Prostate gland (tissue), 2 donors: ENCODE measurements at places on chromosomes 5 and 9. TPM values are rescaled to one million over a fixed set of nuclear protein-coding genes. Genes with fewer than 3 reads are reported as not detected.

PDCD1LG2 gene
- total RNA-seq = 1.4 TPM

PCDHB11 gene
- 2.6 TPM for total RNA-seq

TERT gene
- total RNA-seq = 3.6 TPM

REEP2 gene
- 4.1 TPM for total RNA-seq

ZBTB43 gene
- total RNA-seq = 30.0 TPM

MCC gene
- 54.1 TPM for total RNA-seq

DNA sequence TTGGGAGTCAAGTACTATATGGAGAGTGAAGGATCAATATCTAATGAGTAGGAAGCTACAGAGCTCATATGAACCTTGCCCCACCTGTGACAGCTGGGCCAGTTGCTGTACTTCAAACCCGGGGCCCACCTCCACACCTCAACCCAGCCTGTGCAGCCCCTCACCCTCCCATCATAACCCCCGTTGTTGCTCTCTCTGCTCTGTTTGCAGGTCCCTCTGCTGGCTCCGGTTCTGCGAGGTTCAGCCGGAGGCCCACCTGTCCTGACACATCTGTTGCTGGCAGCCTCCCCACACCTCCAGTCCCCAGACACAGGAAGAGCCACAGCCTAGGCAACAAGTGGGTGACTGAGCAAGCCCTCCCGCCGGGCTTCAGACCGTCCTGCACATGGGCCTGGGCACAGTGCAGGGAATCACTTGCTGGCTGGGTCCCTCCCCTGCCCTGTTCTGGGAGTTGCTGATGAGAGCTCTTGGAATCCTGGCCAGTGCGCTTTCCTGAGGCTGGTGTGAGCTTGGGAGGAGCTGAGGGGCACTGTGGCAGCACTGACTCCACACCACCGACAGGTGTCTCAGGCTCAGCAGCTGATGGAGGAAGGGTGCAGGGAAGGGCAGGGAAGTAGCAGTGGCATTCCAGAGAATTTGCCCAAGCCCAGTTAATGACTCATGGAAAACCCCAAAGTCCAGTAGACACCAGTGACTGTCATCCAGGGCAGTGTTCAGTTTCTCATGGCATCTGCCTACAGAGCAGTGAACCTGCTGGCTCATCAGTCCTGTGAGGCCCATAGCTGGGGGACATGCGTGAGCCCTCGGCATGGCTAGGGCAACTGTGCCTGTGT lies 69.5 kb upstream of the GARNL3 start:
- no peak overlapping the region for H3K4me3 ChIP-seq
- H3K4me1 ChIP-seq = no peaks in the 10 kb centered on the region
- DNase-seq = no peak
- H3K27me3 ChIP-seq = no peaks in the 10 kb centered on the region
- no peak overlapping the region for H3K27ac ChIP-seq
- no peaks in the 10 kb centered on the region for H3K36me3 ChIP-seq

- H3K4me3 ChIP-seq = no peak overlapping the region
- no peak overlapping the region for H3K27ac ChIP-seq
- no peak for DNase-seq
- H3K36me3 ChIP-seq = no peaks in the 10 kb centered on the region
- no peaks in the 10 kb centered on the region for H3K27me3 ChIP-seq
Measured at GRCh38 chr5:68053202-68053601, 162.4 kb upstream of the PIK3R1 start.

- no peak overlapping the region for H3K27ac ChIP-seq
- H3K4me1 ChIP-seq = no peaks in the 10 kb centered on the region
- H3K27me3 ChIP-seq = no peaks in the 10 kb centered on the region
- H3K4me3 ChIP-seq = no peak overlapping the region
- no peak for DNase-seq
- H3K36me3 ChIP-seq = no peaks in the 10 kb centered on the region
Measured at GRCh38 chr9:118554987-118555386, 814.2 kb downstream of the BRINP1 start.

DNA sequence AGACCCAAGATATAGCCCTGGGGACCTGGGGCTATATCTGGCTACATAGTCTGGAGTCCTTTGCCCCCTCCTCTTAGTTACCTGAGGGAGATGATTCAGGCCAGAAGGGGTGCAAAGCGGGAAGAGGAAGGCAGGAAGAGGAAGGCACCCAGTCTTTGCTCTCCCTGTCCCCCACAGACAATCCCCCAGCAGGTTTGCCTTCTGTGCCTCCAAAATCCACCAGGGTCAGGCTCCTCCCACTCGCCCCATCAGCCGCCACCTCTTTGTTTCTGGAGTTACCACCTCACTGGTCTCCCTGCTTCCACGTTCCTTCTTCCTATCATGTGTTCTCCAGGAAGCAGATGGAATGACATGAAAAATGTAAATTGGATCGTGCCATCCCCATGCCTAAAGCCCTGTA lies 31.2 kb upstream of the FABP6 start:
- no peaks in the 10 kb centered on the region for H3K4me1 ChIP-seq
- no peak overlapping the region for H3K4me3 ChIP-seq
- no peaks in the 10 kb centered on the region for H3K36me3 ChIP-seq

DNA sequence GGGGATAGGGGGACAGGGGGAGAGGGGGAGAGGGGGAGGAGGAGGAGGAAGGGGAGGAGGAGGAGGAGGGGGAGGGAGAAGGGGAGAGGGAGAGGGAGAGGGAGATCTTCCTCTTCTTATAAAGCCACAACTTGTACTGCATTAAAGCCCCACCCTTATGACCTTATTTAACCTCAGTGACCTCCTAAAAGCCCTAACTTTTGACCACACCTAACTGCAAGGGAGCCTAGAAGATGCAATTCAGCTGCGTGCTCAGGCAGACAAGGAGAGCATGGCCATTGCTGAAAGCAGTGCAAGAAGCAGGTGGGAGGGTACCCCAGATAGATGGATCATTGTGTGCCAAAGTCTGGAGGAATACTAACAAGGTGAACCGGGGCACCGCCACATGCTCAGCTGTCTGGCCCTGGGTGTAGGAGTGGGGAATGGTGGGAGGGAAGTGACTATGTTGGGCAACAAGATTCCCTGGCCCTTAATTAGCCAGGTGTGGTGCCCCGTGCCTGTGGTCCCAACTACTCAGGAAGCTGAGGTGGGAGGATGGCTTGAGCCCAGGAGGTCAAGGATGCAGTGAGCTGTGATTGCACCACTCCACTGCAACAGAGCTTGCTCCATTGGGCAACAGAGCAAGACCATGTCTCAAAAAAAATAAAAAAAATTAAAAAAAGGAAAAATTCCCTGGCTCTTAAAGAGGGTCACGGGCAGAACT lies 125.4 kb upstream of the BOD1 start:
- H3K27ac ChIP-seq = no peak overlapping the region
- H3K4me3 ChIP-seq = no peak overlapping the region
- H3K36me3 ChIP-seq = no peaks in the 10 kb centered on the region
- no peaks in the 10 kb centered on the region for H3K27me3 ChIP-seq
- no peak for DNase-seq

GRCh38 chr5:84863020-84863419 lies 478.3 kb upstream of the EDIL3 start:
- DNase-seq = no peak
- H3K4me3 ChIP-seq = no peak overlapping the region
- no peaks in the 10 kb centered on the region for H3K27me3 ChIP-seq
- no peaks in the 10 kb centered on the region for H3K36me3 ChIP-seq

DNA sequence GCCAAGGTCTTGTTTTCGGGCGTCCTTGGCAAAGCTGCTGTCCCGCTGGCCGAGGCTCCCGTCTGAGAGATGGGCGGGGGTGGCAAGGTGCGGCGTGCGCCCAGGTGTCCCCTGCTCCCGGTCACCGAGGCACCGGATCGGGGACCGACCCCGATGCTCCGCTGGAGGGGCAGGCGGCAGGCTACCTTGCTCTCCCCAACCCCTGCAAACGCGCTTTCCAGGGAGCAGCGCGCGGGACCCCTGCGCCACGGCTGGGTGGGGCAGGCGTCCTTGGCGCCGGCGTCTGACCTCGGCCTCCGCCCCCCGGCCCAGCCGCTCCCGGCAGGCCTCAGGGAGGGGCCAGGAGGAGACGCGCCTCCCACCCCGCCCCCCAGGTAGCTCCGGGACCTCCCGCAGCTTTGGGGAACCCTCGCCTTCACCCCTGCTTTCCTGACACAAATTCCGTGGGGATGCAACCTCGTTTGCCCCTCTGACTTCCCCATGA lies 551 bp downstream of the N4BP3 start:
- H3K4me3 ChIP-seq = peak overlapping the region; percentile 48
- H3K36me3 ChIP-seq = no peaks in the 10 kb centered on the region
- no peaks in the 10 kb centered on the region for H3K4me1 ChIP-seq
- no peak for DNase-seq
- no peak overlapping the region for H3K27ac ChIP-seq

- no peaks in the 10 kb centered on the region for H3K27me3 ChIP-seq
- no peaks in the 10 kb centered on the region for H3K4me1 ChIP-seq
- H3K36me3 ChIP-seq = no peaks in the 10 kb centered on the region
- H3K4me3 ChIP-seq = no peak overlapping the region
Measured at GRCh38 chr9:101925498-101925897, 187.1 kb upstream of the GRIN3A start.

GRCh38 chr9:1071730-1072129 lies 21.6 kb downstream of the DMRT2 start:
- H3K27ac ChIP-seq = no peak overlapping the region
- no peak overlapping the region for H3K4me3 ChIP-seq
- no peaks in the 10 kb centered on the region for H3K36me3 ChIP-seq
- DNase-seq = peak; percentile 78

DNA sequence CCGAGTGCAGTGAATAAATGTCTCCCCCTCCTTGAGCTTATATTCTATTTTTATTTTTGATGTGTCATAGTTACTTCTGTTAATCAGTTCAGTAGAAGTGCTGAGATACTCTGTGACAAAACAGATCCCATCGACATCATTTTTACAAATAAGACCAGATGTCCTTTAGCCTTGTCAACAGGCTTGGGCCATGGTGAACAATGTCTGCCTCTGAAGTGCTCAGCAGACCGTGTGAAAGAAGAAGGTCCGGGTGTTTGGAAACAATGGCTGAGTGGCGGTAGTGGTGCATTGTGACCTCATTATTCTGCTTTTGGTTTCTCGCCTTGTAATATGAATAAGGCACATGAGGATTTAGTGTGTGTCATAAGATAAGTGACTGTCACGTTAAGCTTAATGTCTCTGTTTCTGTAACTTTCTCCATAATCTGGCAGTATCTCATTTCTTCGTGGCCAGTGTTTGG lies 71.2 kb downstream of the SYK start:
- no peaks in the 10 kb centered on the region for H3K4me1 ChIP-seq
- no peak for DNase-seq
- no peak overlapping the region for H3K27ac ChIP-seq
- H3K4me3 ChIP-seq = no peak overlapping the region

GRCh38 chr5:14147210-14147609 lies 4.1 kb downstream of the TRIO start:
- peak overlapping the region; percentile 95 for H3K27ac ChIP-seq
- H3K4me3 ChIP-seq = no peak overlapping the region
- H3K36me3 ChIP-seq = no peaks in the 10 kb centered on the region

GRCh38 chr5:151719228-151720000 lies 32.7 kb upstream of the SPARC start:
- H3K27ac ChIP-seq = no peak overlapping the region
- no peak for DNase-seq
- H3K27me3 ChIP-seq = no peaks in the 10 kb centered on the region
- no peaks in the 10 kb centered on the region for H3K36me3 ChIP-seq
- H3K4me1 ChIP-seq = no peaks in the 10 kb centered on the region

- H3K4me3 ChIP-seq = no peak overlapping the region
- no peak overlapping the region for H3K27ac ChIP-seq
- H3K27me3 ChIP-seq = no peaks in the 10 kb centered on the region
- H3K36me3 ChIP-seq = no peaks in the 10 kb centered on the region
- DNase-seq = no peak
Measured at GRCh38 chr9:133712221-133713100, 25.7 kb downstream of the SARDH start.

- no peaks in the 10 kb centered on the region for H3K27me3 ChIP-seq
- no peak overlapping the region for H3K4me3 ChIP-seq
- H3K4me1 ChIP-seq = peaks cover 16% of the 10 kb centered on the region
- peak overlapping the region; percentile 56 for H3K27ac ChIP-seq
Measured at GRCh38 chr5:148965511-148966265, 97.2 kb downstream of the SH3TC2 start.

DNA sequence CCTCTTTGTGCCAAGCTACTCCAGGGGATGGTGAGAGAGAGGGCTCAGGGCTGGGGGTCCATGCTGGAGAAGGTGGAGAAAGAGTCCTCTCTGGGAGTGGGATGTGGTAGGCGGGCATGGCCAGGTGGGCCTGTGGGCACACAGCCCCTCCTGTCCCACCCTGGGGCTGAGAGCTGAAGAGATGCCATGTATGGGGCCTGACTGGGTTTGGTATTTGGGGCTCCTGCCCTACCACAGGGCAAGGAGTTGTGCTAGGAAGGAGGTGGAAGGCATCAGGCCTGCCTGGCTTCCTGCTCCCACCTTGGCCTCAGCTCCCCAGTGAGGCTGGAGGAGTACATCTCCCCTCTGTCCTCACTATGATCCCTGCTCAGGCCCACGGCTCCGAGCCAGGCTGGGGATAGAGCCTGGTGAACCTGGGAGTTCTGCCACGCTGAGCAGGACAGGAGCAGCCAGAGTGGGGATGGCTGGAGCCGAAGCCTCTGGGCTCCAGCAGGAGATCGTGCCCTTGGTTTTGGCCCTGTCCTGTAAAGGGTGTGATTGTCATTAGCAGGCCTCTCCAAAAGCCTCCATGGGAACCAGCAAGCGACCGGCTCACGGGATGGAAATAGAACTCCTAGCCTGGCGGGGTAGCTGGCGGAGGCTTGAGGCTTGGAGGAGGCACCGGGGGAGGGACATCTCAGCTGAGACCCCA lies 75.5 kb downstream of the CACNA1B start:
- H3K27me3 ChIP-seq = no peaks in the 10 kb centered on the region
- H3K4me1 ChIP-seq = no peaks in the 10 kb centered on the region
- no peak for DNase-seq
- no peak overlapping the region for H3K4me3 ChIP-seq

GRCh38 chr5:37519304-37519703 lies 140.2 kb downstream of the WDR70 start:
- H3K4me1 ChIP-seq = no peaks in the 10 kb centered on the region
- DNase-seq = no peak
- no peak overlapping the region for H3K27ac ChIP-seq

DNA sequence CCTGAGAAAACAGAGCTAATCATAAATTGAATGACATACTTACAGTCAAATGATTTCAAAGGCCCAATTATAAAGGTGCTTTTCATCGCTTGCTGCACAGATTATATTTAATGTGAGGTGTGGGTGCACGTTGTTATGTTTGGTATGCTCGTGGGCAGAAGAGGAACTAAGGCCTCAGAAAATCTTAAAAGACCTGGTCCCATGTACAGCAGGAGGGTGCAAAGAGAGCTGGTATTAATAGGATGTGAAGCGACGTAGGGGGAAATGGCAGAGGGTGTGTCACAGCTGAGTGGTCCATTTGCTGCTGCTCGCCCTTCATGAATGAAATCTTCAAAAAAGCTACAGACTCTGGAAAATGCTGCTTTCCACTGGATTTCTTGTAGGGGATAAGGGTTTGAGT lies 40.5 kb upstream of the IFNK start:
- no peaks in the 10 kb centered on the region for H3K4me1 ChIP-seq
- H3K36me3 ChIP-seq = no peaks in the 10 kb centered on the region
- no peak for DNase-seq
- no peak overlapping the region for H3K27ac ChIP-seq
- H3K27me3 ChIP-seq = no peaks in the 10 kb centered on the region
